Smooth muscle cell of the brain vasculature (primary cell): ENCODE measurements at places on chromosomes 5 and 9.

DNA sequence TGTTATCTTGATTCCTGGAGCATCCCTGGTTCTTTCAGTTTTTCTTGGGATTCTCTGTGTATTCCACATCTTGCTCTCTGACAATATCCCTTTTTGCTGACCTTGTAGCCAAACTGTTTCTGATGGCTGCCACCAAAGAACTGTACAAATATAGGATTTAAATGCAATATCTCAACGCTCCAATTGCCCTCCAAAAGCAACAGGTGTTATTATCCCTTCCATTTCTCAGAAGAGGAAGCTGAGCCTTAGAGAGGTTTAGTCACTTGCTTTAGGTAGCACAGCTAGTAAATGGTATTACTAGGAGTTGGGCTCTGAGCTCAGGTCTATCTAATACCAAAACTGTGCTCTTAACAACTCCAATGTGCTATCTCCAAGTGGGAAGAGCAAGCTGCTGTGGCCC lies 24.2 kb upstream of the HAND1 start:
- DNase-seq, result no peak

GRCh38 chr5:76425928-76426804 lies 23.1 kb downstream of the IQGAP2 start:
- DNase-seq, result no peak

GRCh38 chr5:33933723-33934169 lies 2.4 kb upstream of the RXFP3 start:
- no peak for DNase-seq

- DNase-seq, result no peak
Observed at GRCh38 chr5:79694652-79695051, 5.0 kb downstream of the CMYA5 start.

- DNase-seq, result no peak
Observed at GRCh38 chr5:10874541-10874940, 113.5 kb upstream of the DAP start.

DNA sequence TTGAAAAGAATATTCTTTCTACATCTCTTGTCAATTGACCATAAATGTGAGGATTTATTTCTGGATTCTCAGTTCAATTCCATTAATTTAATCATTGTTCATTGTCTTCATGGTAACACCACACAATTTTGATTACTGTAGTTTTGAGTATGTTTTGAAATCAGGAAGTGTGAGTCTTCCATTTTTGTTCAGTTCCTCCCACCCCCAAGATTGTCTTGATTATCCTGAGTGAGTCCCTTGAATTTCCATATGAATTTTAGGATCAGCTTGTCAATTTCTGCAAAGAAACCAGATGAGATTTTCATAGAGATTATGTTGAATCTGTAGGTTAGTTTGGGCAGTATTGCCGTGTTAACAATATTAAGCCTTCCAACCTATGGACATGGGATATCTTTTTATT lies 9.5 kb downstream of the CYFIP2 start:
- DNase-seq, result no peak

DNA sequence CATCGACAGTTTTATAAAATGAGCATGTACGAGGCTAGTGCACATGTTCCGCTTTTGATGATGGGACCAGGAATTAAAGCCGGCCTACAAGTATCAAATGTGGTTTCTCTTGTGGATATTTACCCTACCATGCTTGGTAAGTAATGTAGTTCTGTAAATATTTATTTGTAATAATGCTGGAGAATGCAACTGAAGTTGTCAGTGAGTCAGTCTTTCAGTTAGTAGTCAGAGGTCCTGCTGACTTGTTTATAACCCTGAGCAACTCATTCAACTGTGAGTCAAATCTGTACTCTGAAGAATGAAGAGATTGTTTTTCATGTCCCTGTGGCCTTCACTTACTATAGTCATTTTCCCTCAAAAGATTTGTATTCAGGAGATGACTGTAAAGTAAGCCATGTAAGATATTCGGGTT lies 28.4 kb upstream of the GPR150 start:
- peak; percentile 10 for DNase-seq

- DNase-seq, result no peak
Observed at GRCh38 chr9:132672413-132672690, 2.1 kb downstream of the GTF3C4 start.

DNA sequence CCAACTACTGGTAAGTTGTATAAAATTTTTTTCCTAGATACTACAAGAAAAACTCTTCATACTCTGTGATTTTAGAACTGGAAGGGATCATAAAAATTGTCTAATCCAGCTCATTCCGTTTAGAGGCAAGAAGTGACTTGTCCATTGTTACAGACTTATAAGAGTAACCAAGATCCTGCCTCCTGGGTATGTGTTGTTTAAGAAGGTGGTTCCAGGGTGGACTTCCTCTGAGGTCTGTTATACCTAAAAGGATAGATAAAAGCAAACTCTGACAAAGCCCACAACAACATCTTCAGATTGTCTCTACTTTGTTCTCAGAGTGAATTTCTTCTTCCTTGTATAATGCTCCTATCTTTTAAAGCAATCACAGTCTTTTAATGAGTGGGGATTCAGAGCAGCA lies 24.2 kb downstream of the TGFBR1 start:
- DNase-seq, result no peak

- DNase-seq, result no peak
Observed at GRCh38 chr5:131262953-131263541, 806 bp upstream of the CDC42SE2 start.

GRCh38 chr5:39419796-39420195 lies 5.0 kb downstream of the DAB2 start:
- no peak for DNase-seq

DNA sequence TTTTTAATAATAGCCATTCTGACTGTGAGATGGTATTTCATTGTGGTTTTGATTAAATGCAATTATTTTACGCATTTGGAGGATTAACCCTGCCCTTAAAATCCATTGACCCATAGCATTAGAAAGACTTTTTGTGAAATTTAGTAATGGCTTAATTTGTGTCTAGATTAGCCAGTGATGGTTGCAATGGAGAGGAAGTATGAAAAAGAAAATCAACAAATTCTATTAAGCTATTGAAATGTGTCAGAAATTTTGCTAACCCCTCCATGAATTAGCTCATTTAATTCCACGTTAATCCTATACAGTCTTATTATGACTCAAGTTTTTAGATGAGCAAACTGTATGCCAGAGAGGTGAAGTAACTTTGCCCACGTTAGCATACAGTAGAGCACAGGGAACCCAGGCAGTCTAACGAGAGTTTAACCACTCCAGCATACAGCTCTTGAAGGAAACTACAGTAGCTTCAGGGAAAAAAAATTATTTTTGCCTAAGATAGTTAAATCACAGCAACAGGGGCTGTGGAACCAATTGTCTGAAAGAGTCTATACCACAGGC lies 158.2 kb upstream of the PPP2R2B start:
- DNase-seq, result no peak

- no peak for DNase-seq
Observed at GRCh38 chr5:168740092-168740800, 161.1 kb upstream of the PANK3 start.

DNA sequence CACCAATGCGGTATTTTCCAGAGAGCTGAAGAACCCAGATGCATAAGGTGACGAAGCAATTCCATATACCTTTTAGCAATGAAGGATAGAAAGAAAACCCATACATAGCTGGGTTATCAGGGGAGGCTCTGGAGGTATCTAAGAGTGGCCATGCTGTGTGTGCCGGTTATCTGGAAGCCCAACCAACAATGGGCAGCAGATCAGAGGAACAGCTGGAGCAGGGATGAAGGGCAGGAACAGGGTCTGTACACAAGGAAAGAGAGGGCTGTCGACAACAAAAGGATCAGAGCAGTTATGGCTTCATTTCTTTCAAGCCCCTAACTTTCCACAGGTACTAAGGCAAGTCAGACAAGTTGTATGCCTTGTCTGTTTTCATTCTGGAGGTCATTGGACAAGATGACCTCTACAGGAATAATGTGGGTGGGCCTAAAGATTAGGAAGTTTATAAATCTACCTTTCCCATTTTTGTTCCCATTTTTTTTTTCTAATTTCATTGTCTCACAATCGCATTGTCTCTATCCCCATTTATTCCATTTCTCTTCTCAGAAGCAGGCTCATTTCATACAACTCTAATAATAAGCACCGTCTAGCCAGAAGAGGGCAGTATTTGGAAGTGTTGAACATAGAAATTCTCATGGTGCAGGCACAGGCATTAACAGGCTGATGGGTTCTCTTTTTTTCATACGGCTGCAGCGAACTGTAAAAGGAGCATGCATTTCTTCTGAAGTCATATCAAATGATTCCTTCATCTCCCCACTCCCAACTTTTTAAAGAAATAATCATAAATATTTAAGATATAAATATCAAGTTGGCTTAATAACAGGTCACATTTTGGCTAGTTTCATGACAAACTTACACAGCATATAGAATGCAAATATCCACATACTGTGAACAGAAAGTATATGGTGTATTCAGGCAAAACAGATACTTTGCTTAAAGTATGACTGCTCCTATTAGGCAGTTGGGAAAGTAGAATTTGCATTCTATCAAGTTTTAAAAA lies 63.5 kb downstream of the ZNF474 start:
- DNase-seq, result peak; percentile 53

GRCh38 chr5:132747616-132748440 lies 602 bp downstream of the CCNI2 start:
- no peak for DNase-seq

DNA sequence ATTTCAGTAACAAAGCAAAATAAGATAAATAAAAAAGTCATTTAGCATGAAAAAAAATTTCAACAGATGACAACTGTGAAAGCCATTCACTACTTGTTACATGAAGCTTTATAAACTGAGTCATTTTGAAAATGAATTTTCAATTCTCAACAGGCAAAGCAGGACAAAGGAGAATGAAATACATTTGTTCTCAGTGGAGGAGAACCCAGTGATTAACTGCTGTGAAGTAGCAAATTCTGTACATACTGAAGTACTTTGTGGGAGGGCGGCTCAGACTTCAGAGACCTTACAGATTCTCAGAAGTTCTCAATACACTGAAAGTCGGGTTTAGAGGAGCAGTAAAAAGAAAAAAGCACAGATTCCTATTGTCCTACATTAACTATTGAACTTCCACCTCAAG lies 21.7 kb downstream of the SKIC3 start:
- no peak for DNase-seq

DNA sequence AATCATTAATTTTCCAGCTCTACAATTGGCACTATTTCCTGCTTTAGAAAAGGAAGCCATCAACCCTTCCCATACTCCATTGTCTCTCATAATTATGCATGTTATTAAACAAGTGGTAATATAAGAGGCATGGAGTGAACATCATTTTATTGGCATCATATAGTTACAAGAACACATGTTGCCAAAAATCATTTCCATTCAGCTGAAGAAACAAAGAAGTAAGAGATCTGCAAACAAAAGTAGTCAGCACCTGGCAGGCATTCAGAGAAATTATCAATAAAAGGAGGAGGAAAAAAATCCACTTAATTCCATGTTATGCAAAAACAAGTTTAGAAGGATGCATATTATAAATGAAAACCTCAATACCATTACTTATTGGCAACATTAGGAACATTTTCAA lies 1208.2 kb upstream of the C9orf72 start:
- DNase-seq, result no peak

DNA sequence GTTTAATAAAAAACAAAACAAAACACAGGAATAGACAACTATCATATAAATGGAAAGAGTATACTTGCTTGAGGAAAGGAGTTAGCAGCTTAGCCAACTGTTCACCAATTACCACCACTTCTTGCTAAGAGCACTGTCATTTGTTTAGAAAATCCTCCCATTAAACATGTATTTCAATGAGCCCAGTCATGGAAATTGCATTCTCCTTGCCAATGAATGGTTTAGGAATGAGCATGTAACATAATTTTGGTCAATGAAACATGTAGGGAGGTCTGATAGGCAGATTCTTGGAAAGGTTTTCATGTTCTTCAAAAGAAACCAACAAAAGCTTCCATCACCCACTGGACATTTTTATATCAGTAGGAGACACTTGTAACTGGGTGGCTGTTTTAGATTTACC lies 502.8 kb upstream of the PAPPA start:
- DNase-seq, result no peak

DNA sequence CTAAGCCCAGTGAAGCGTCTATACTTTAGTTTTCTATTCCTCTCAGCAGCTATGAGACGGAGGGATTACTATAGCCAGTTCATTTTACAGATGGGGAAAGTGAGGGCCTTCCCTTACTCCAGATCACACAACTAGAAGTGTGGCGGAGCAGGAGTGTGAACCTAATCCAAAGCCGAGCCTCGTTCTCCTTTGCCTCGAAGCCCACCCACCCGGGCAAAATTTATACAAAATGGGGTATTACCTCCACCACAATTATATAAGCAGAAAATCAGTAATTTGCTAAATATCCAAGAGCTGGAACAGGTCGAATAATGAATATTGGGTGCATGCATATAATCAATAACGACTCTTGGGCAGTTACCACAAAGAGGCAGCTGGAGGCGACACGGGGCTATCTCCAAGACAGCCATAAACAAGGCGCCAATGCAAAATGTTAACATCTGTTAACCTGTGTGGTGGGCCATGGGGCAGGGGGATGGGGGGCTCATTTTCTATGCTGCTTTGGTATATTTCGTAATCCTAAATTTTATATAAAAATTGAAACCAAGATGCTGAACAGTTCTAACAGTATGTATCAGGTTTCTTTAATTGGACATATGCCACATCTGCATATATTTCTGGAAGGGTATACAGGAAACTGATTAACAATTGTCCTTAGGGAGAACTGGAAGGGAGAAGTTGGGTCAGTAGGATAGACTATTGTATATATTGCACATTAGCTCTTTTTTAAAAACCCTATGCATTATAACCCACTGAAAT lies 1.2 kb upstream of the RNF44 start:
- DNase-seq, result no peak

DNA sequence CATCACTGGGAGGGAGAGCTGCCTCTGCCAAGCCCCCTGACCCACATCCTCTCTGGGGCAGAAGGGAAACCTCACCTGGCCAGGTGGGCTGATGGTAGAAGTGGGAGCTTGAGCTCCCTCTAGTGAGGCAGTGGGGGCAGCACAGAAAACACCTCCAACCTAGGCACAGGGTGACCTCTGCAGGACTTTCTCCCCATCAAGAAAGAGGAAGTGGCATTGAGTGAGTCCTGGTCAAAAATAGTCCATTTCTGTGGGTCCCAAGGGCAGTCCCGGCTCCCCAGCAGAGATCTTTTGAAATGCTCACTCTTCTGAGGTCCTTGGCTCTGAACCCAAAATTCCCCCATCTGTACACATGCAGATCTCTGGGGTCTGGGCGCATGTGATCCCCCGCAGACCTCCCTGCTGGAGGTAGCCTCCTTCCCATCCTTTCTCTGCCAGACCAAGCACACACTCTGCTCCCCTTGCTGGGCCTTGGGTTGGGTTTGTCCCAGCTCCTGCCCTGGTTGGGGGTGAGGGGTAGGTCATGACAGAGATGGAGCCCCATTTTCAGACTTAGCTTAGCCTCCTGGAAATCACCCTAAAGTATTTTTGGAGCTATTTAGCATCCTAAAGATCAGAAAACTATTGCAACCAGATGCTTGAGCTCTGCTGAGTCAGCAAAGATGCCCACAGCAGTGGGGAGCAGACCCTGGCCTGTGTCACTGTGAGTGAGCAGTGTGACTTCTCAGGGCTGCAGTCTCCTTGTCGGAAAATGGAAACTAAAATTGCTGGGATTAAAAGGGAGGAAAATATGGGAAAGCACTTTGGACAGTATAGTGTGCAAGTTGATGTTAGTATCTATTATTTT lies 41.6 kb upstream of the LCP2 start:
- no peak for DNase-seq

- DNase-seq, result no peak
Observed at GRCh38 chr9:2166203-2166602, 151.1 kb downstream of the SMARCA2 start.

GRCh38 chr5:74192606-74193299 lies 447.8 kb downstream of the ENC1 start:
- no peak for DNase-seq

GRCh38 chr5:154970759-154971158 lies 29.9 kb downstream of the MRPL22 start:
- no peak for DNase-seq
